ENCODE measurements at places on chromosomes 5 and 9. TPM values are rescaled to one million over a fixed set of nuclear protein-coding genes. Genes with fewer than 3 reads are reported as not detected.

The PDE6A gene
- total RNA-seq, result not detected

- H3K27ac ChIP-seq, result no peak overlapping the region
- no peaks in the 10 kb centered on the region for H3K4me1 ChIP-seq
- DNase-seq, result peak; percentile 20
- H3K27me3 ChIP-seq, result no peaks in the 10 kb centered on the region
- H3K36me3 ChIP-seq, result no peaks in the 10 kb centered on the region
These were observed 220.8 kb downstream of the FSTL4 start for GRCh38 chr5:133391354-133392136.

The OR13D1 gene
- total RNA-seq, result not detected

The CACNA1B gene
- 7.9 TPM for total RNA-seq

The KIF20A gene
- 58.0 TPM for total RNA-seq
